T-helper 17 cell (primary cell): ENCODE measurements at places on chromosomes 7 and 10.

- no peak for DNase-seq
Measured at GRCh38 chr10:109992485-109992884, 15.3 kb upstream of the ADD3 start.

GRCh38 chr10:123001370-123001769 lies 7.2 kb downstream of the IKZF5 start:
- DNase-seq, result no peak

DNA sequence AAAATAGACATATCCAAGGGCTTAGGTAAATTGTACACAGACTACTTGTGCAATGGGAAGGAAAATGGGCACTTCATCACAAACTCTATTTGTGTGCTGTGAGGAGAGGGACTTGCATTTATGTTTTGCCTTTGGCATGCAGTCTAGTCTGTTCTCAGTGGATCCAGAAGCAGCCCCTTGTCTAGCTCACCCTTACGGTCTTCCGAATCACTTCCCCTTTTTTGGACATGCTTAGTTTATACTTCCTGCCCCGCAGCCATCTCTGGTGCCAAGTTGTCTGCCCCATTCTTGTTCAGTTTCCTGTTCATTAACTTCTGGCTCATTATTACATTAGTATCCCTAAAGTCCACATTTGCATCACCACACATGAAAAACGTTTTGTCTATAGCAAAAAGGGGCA lies 161.6 kb downstream of the NRCAM start:
- no peak for DNase-seq

DNA sequence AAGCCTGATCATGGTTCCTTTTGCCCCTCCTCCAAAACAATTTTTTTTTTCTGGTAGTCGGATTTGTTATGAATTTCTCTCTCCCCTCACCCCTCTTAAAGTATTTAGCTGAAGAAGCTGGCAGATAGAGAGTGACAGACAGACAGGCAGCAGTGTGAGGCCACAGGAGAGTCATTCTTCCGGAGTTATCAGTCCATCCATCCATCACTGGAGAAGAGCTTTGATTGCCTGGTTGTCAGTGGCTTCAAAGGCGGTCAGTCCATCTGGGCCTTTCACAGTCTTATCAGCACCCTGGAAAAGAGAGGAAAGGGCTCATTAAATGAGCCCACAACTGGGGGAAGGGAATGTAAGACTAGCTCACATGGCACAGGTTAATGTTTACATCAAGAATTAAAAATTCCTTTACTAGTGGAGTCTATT lies 47.4 kb downstream of the MTPN start:
- DNase-seq, result no peak

GRCh38 chr10:114043532-114044246 lies at the start of gene ADRB1:
Gene ADRB1 (plus strand): TSS chr10:114043866. CDS start chr10:114044133, 267 bp downstream.
- no peak for DNase-seq

DNA sequence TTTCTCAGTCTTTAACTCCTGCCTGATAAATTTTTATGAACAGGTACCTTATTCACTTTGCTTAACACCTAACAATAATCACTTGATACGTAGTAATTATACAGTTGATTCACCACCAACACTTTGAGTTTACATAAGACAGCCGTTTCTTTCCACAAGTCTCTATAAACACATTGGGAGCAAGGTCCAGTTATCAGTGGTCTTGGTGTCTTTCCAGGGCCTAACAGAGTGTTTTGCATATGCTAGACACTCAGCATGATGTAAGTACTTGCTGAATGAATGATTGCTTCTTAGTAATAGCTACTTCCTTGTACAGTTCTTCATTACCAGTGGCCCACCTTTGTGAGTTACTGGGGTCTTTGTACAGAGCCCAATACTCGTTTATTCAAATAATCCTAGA lies 6.4 kb downstream of the CLDN12 start:
- DNase-seq, result no peak

DNA sequence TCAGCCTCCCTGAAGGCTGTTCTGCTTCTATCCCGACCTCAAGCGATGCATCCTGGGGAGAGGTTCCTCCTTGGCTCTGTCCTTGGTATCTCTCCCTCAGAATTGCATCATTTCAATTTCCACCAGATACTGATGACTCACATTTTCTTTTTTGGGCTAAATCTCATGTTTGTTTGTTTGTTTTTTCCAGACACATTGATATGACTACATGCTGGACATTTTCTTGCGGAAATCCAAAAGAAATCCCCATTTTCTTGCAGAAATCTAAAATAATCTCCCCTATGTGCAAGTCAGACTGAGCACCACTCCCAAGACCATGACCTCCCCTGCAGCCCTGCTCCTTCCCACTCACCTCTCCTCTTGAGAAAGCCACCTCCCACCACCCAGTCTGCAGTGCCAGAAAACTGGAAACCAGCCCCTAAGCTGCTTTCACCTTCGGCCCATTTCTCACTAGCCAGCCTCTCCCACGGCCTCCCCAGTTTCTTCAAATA lies 260.2 kb upstream of the PRKCQ start:
- no peak for DNase-seq

GRCh38 chr10:12188656-12189055 lies 7.0 kb downstream of the NUDT5 start:
- no peak for DNase-seq

GRCh38 chr7:2010101-2010500 lies 222.6 kb downstream of the MAD1L1 start:
- no peak for DNase-seq

DNA sequence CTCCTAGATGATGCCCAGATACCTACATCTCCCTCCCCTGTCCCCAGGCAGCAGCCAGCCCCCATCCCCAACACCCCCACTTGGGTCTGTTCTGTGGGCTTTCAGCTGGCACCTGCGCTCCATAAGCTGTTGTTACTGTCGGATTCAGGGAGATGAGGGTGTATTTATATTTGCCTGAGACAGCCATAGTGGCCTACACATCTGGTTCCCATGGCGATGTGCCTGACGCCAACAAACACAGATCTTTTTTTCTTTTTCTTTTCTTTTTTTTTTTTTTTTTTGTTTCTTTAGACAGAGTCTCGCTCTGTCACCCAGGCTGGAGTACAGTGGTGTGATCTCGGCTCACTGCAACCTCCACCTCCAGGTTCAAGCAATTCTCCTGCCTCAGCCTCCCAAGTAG lies 73.1 kb downstream of the CLIP2 start:
- no peak for DNase-seq

GRCh38 chr7:87784424-87784823 lies 91.7 kb downstream of the SLC25A40 start:
- no peak for DNase-seq

DNA sequence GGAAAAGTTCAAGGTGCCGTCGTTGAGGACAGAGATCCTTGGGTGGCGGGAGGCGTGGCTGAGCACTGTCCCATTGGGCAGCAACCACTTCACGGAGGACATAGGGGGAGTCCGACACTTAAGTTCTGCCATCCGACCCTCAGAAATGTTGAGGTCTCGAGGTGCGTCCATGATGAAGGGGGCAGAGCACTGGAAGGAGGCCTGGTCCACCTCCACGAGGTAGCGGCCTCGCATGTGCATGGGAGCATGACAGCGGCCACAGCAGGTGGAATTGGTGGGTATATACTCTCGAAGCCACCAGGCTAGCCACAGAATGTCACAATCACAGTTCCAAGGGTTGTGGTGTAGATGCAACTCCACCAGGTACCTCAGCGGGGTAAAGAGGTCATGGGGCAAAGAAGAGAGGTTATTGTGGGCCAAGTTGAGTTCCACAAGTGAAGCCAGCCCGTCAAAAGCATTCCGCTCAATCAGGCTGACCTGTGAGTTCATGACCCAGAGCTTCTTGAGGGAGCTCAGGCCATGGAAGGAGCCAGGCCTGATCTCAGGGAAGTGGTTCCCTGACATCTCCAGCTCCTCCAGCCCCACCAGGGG lies 1.7 kb downstream of the LRRC4 start:
- no peak for DNase-seq

DNA sequence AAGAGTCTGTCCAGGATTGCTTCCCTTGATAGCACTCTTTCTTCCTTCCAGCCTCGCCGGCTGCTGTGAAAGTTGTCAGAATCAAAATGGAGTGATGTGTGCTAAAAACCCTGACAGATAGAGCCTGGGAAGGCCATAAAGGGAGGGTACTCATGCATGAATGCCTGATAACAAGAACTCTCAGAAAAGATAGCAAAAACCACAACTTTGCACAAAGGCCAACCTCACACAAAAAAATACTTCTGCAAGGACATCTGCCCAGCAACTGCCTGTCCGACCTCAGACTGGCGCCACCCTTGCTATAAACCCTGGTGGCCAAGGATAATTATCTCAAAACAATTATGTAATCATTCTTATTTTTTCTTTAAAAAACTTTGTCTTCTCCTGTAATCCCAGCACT lies 133.2 kb upstream of the SVIL start:
- no peak for DNase-seq

DNA sequence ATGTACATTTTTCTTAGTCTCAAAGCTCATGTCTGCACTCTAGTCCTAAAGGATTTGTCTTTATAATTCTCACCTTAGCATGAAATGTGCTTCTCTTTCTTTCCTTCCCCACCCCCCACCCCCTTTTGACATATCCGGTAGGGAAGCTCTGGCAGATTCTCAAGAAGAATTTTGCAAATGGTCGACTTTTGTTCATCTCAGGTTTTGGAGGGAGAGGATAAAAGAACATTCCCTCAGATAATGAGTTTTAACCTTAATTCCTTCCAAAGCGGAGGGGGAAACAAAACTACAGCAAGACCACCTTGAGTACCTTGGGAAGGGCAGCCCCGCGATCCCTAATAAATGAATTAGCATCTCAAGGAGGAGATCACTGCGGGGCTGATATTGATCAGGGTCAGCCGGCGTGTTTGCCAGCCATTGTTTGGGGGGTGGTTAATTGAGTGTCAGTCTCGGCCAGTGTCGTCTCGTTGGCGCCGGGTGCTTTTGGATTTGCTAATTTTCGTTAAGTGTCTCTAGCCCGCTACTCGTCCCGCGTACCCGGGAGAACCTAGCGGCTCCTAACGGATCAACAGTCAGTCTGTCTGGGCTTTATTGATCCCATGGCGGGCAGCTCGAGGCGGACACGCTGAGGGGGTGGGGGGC lies 874 bp upstream of the BAMBI start:
- DNase-seq, result no peak

DNA sequence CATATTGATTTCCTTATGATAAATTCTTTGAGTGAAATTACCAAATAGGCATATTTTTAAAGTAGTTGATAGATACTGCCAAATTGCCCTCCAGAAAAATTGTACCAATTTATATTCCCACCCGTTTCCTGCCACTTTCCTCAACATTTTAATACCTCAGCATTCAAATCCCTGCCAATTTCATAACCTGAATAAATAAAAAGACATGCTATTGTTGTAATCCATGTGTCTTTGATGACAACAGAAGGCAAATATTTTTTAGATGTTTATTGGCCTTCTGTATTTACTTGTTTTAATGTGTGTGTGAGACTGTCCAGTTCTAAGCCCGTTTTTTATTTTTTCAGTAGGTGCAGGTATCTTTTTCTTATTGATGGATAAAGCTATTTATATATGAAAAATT lies 71.7 kb downstream of the TEX36 start:
- no peak for DNase-seq

- no peak for DNase-seq
Measured at GRCh38 chr10:14250496-14251076, 80.1 kb downstream of the FRMD4A start.

GRCh38 chr7:12893292-12893691 lies 205.9 kb downstream of the ARL4A start:
- no peak for DNase-seq

GRCh38 chr10:73218431-73219191 lies 28.4 kb downstream of the DNAJC9 start:
- DNase-seq, result no peak

DNA sequence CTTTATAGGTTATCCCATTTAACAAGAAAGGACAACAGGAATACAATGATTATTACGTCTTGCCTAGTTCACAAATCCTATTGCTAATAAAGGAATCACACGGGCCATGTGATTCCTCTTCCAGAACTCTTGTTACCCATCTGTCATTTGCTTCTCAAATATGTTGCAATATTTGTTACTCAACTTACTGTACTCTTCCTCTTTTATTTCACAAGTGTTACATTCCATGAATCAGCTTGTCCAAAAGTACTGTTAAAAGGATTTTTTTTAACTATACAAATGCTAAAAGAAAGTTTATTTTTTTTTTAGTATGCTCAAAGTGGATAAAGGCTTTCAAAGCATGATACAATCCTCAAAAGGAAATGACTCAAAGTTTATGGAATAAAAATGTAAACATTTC lies 3.9 kb upstream of the CD36 start:
- DNase-seq, result no peak

DNA sequence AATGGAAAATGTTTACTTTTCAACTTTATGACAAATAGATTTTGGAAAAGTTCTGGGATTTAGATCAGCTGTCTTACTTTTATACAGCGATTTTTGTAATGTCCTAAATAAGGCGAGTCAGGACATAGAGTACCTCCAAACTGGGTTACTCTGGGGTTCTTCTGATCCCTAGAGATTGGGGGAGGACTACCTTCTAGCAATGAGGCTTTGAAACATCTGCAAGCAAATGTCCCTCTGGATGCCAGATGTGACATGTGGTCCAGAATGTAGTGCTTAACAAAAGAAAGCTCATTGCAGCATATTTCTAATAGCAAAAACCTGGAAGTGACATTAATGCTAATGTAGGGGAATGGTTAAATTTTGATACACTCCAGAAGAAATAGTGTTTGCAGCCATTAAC lies 36.1 kb downstream of the ABRAXAS2 start:
- no peak for DNase-seq

- no peak for DNase-seq
Measured at GRCh38 chr10:124088915-124089314, 4.5 kb downstream of the CHST15 start.

- no peak for DNase-seq
Measured at GRCh38 chr10:132528064-132528691, 9.4 kb upstream of the INPP5A start.

GRCh38 chr10:127168261-127168660 lies 28.1 kb downstream of the INSYN2A start:
- DNase-seq, result no peak

- DNase-seq, result no peak
Measured at GRCh38 chr7:101701153-101701794, 72.2 kb upstream of the MYL10 start.

GRCh38 chr7:70434376-70434775 lies 697.6 kb upstream of the GALNT17 start:
- no peak for DNase-seq
